ENCODE measurements at places on chromosomes 12 and 14.
A peak's percentile ranks its signal among the peaks of the same experiment; 100 is the strongest.

GRCh38 chr14:68514608-68515194 is 278.2 kb downstream of the ZFP36L1 start:
- no peak for DNase-seq

DNA sequence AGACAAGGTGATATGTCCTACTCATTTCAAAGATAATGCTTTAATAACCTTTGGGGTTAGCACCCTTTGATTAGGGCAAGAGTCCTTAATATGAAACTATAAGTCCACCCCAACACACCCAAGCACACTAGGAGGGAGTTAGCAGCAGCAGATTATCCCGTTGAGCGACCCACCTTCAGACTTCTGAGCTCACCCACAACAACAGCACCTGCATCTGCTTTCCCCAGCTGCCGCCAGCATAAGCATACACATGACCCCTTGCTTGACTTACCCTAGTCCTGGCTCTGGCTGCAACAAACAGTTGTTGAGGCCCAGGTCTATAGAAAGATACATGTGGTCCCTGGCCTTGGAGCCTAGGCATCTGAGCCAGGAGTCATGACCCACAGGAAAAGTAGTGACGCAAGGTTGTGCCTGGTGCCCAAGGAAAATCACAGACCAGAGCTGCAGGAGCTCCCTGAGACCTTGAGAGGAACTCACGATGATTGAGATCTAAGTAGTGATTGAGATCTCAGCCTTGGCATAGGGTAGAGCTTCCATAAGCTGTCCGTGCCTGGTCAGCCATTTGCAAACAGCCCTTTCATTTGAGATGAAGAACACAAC is 19.0 kb downstream of the ZDHHC22 start:
- DNase-seq: no peak

GRCh38 chr14:34971381-34971780 is 11.4 kb upstream of the SRP54 start:
- no peak for DNase-seq

DNA sequence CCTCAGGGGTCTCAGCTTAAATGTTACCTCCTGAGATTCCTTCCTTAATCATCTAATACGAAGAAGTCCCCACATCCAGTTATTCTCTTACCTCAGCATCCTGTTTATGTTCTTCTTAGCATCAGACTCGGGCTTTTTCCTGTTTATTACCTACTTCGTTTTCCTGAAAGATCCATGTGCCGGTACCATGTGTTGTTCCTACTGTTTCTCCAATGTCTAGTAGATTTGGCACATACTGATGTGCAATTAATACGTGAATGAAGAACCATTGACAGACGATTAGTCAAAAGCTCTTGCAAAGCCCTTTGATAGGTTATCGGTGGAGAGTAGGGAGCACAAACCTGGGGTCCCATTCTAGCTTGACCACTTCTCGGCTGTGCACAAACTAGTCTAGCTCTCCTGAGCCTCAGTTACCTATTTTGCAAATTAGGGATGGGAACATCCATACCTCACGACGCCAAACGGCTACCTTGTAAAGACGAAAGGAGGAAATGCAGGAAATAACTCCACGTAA is 735 bp upstream of the MAPKAPK5 start:
- peak; percentile 44 for DNase-seq

DNA sequence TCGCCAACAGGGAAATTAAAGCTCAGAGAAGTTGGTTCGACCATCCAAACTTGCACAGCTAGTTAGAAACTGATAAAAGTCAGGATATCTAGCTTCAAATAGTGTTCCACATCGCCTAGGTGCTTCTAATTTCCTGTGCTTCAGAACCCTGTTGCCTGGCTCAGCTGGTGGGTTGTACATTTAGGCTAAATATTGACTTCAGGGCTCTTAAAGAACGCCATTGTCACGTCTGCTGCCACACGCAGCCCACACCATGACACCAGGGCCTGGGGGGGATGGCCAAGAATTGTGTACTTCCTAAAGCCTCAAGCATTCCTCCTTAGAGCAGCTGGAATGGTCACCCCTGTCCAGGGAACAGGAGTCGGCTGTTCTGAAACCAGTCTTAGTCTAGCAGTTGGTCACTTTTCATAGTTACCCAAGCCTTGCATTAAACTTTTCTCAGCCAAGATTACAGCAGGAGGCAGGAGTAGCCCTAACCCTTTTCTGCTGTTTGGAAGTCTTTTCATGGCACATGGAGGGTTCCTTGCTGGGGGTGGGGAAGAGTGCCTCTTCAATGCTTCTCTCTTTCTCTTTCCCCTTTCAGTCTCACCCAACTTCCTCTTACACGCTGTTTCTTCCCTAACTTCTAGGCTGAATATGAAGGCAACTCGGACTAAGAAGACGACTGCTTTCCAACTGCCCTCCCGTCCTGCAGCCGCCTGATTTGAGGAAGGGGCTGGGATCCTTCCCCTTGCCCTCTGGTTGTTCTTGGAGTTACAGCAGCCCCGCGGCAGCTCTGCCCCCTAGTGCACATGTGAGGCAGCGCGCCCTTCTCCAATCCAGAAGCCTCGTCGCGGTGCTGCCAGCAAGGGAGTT is 17.1 kb downstream of the FOS start:
- peak; percentile 67 for DNase-seq

GRCh38 chr14:65377576-65377975 is 35.0 kb upstream of the FUT8 start:
- DNase-seq: no peak

DNA sequence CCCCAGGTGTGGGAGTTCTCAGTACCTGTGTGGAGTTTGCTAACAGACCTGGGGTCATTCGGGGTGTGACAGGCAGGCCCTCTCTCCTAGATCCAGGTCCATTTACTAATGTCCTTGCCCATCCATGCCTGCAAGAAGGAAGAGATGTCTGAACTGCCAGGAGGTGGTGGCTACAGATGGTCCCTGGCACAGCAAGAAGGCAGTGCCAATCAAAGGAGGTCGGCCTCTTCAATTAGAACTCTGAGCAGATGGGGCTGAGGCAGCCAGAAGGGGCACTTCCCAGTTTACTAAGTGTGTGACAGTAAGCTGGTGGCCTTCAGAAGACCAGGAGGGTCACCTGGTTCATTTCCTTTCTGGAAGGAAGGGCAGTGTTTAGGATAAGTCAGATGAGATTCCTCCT is 202.5 kb downstream of the CACNA1C start:
- DNase-seq: no peak

DNA sequence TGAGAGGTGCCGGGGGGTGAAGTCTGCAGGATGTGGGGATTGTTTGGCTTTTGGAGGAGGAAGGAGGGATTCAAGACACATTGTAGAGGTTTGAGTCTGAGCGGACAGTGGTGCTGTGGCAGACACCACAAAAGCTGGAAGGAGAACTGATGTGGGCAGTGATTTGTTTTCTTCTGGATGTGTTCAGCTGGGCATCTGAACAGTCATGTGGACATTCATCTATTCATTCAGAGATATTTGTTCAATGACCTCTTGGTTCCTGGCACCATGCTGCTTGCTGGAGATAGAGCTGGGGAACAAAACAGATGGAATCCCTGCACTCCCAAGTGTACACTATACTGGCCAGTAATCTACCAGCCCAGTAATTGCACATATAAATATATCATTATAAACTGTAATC is 64.0 kb downstream of the PTPN11 start:
- no peak for DNase-seq

- no peak for DNase-seq
These were observed 900 bp upstream of the MTERF2 start for GRCh38 chr12:106987846-106988245.

GRCh38 chr12:71399197-71399596 is 40.4 kb upstream of the LGR5 start:
- no peak for DNase-seq

DNA sequence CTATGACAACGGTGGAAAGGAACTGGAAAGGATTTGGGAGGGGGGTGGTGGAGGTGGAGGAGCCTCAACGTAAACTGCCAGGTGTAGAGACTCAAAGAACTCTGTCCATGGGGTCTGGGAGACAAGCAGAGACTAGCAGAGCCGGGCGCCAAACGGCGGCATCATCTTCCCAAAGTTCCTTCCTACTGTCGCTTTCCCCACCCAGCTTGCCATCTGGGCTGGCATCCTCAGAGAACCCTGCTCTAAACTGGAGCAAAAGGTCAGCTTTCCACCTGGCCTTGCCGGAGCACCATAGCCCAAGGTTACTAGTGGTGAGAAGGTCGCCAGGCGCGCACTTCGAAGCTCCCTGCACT is 4.0 kb upstream of the IRF2BPL start:
- no peak for DNase-seq

DNA sequence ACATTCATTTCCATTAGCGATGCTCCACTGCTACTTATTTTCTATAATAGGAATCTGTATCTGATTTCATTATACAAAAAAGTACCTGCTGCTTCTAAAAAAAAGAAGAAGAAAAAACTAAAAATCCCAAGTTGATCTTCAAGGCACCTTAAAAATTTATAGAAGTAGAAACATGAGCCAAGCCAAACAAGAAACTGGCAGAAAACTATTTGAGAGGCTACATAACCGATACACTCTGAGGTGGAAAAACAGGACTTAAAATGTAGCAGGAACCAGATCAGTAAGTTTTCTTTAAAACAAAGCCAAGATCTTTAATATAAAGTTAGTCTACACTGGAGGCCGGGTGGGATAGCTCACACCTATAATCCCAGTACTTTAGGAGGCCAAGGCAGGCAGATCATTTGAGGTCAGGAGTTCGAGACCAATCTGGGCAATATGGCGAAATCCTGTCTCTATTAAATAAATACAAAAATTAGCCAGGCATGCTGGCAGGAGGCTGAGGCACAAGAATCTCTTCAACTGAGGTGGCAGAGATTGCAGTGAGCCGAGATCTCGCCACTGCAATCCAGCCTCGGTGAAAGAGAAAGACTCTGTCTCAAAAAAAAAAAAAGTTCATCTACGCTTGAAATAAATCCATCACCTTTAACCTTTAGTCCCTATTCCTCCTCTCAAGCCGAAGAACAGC is 278.6 kb downstream of the MED13L start:
- DNase-seq: no peak

DNA sequence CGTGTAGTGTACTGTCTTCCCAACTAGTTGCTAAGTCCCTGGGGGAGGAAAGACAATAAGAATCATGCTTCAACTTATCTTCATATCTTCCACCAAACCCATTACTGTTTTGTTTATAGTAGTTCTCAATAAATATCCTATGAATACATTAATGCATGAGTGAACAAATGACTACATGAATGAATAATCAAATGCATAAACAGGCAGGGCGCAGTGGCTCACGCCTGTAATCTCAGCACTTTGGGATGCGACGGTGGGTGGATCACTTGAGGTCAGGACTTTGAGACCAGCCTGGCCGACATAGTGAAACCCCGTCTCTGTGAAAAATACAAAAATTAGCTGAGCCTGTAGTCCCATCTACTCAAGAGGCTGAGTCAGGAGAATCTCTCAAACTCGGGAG is 32.1 kb upstream of the NR2C1 start:
- no peak for DNase-seq

GRCh38 chr14:64841772-64842750 is 37.6 kb downstream of the SPTB start:
- no peak for DNase-seq

DNA sequence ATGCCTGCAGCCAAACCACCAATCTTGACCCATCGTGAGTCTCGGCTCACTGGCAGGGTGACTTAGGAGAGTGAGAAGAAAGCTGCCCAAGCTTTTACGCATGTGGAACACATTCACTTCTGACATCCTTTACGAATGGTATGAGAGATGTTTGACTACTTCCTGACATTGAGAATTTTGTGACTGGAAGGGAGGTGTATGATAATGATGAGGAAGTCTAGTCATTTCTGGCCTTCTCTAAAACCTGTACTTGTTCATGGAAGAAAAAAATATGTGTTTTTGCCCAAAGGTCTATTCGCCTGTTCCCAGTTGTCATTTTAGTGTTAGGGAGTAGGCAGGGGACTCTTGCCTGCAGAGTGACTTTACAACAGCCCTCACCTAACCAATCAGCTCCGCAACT is 227.2 kb upstream of the ATP2B1 start:
- DNase-seq: no peak

- DNase-seq: peak; percentile 10
These were observed 106.3 kb downstream of the PTPRO start for GRCh38 chr12:15428632-15429031.

- no peak for DNase-seq
These were observed 3.2 kb upstream of the COX8C start for GRCh38 chr14:93343797-93344196.

DNA sequence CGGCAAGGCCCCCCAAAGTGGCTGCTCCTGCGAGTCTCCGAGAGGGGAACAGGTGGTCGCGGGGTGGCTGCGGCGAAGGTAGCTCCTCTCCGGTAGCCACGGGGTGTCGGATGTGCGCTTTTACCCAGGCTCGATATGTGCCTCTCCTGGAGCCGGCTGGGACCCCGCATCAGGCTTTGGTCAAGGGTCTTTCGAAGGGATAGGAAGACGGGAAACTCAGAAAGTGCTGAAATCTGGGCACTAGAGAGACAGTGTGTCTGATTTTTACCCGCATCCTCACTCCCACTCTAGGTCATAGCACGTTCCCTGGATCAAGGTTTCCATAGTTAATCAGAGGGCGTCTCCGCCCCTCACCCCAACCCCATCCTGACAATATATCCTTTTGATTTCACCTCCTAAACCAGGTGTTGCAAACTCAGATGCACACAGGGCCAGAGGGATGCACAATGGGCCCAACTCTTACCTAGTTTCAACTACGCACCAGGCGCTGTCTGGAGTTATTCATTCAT is 156.9 kb downstream of the PTPN11 start:
- DNase-seq: no peak

GRCh38 chr12:122422730-122423257 is 325 bp upstream of the CLIP1 start:
- peak; percentile 76 for DNase-seq

GRCh38 chr14:80560800-80561657 is 349.7 kb upstream of the DIO2 start:
- no peak for DNase-seq

GRCh38 chr12:724194-724855 is 28.1 kb upstream of the WNK1 start:
- no peak for DNase-seq

DNA sequence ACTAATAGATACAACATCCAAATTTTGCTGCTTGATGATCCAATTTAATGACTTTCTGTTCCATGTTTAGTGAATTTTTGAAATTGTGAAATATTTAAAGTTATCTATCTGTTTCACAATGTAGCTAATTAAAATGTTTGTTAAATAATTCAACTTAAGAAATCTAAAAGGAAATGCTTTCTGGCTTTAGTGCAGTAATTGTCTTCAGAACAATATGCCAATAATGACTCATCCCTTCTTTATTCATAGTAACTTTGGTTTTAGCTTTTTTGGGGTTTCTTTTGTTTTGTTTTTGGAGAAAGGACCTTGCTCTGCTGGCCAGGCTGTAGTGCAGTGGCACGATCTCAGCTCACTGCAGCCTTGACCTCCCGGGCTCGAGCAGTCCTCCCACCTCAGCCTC is 479.2 kb upstream of the RGS6 start:
- no peak for DNase-seq

- no peak for DNase-seq
These were observed 14.8 kb upstream of the LRRC9 start for GRCh38 chr14:59905188-59905587.
